ENCODE measurements at places on chromosomes 2 and 18. TPM values are rescaled to one million over a fixed set of nuclear protein-coding genes. Genes with fewer than 3 reads are reported as not detected.

- no peak for DNase-seq
Measured at GRCh38 chr2:226643030-226643945, 156.3 kb downstream of the IRS1 start.

- peak; percentile 49 for DNase-seq
Measured at GRCh38 chr2:218745559-218746469, 35.2 kb downstream of the TTLL4 start.

DNA sequence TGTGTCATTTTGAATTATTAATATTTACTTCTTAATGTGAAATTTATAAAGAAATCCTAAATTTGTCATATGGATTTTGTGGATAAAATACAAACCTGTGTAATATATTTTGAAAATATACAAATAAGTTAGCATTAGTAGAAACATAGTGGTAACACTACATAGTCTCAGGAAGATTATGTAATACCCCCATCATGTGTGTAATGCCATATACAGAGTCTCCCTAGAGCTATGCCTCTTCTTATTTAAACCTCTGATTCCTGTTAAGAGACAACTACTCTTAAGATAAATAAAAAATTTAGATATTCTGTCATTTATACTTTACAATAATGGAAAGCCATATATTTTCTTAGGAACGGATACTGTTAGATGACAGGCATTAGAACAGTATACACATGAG lies 2012.0 kb upstream of the LRRTM1 start:
- DNase-seq: no peak

GRCh38 chr2:39119732-39120520 lies 925 bp downstream of the SOS1 start:
- DNase-seq: peak; percentile 56

GRCh38 chr2:1742681-1743395 lies 1.5 kb downstream of the PXDN start:
- DNase-seq: peak; percentile 80

DNA sequence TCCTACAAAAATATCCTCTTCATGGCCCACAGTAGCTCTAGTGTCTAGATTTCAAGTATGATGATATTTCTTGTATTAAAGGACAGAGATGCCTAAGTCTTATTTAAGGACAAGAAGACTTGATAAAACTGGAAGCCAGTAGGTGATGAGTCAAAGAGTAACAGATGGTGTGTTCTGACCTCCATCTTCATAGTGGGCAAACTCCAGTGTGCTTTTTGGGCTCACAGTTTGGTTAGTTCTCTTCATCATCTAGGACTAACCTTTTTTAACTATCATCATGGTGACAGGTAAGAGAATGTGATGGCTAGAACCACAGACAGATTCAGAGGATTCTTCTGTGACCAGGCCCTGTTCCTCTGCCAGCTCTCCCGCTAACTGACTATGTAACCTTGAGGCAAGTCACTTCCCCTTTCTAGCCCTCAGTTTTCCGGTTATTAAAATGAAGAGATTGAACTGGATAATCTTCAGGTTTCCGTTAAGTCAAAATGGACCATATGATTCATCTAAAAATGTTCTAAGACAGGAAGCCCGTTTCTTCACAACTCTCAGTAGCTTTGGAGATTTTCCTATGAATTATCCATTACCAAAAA lies 140.3 kb upstream of the RASGRP3 start:
- DNase-seq: no peak

DNA sequence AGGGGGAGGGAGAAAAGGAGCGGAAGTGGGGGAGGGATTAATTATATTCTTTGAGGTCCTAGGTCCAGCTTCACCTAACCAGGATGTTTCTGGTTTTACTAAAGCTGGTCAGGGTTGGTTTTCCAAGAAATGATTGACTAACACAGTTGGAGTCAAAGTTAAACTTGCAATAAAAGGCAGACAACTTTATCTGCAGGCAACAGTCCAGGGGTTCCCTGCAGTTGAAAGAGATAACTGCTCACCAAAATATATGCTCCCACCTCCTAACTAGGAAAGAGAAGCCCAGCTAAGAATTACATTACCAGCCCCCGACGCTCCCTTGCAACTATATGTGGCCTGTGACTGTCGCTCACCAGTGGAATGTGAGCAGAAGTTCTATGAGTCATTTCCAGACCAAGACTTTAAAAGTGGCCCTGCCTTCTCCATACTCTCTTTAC lies 140.0 kb upstream of the PKDCC start:
- no peak for DNase-seq

DNA sequence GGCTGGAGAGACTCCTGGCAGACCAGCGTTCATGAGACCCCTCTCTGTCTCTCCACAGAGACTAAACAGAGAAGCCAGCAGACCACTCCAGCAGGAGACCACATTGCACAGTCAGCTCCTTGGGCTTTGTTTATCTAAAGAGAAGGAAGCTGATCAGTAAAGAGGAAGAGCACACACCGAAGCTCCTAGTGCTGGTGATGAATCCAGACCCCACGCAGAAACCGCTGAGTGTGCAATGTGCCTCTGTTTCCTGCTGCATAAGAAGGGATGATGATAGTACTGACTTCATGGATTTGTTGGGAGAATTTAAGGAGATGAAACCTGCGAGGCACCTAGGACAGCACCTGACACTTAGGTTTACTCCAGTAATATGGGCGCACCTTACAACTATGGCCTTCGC lies 544.1 kb upstream of the ID2 start:
- no peak for DNase-seq

- DNase-seq: no peak
Measured at GRCh38 chr18:22171258-22172119, 2.1 kb downstream of the GATA6 start.

- DNase-seq: peak; percentile 2
Measured at GRCh38 chr2:166411473-166412230, 35.9 kb upstream of the SCN9A start.

GRCh38 chr18:8707556-8708300 lies 2.4 kb downstream of the MTCL1 start:
- no peak for DNase-seq

GRCh38 chr18:10946058-10946457 lies 203.3 kb downstream of the PIEZO2 start:
- no peak for DNase-seq

DNA sequence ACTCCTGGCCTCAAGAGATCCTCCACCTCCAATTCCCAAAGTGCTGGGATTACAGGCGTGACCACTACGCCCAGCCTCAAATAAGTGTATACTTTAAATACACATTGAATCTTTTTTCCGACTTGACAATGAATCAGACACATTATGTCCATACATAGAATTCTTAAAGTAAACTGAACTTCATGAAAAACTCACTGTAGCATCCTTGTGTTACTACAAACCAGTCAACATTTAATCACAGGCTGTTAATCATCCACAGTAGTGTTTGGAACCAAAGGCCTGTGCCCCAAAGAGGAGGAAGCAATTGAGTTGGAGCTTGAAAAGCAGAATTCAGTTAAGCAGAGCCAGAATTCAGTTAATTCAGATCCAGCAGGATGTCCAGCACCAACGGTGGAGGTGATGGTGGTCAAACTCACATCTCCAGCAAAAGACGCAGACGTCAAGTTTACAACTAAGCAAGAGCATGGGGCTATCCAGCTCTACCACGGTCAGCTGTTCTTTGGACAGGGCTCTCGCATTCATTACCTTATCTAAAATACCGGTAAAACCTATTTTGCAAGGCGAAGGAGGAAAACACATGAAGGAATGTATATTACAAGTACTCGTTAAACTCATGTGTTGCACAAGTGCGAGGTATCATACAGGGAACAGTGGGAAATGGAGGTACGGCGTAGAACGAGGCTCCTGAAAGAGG lies 1.2 kb downstream of the SLC39A6 start:
- DNase-seq: peak; percentile 15

GRCh38 chr2:15040429-15041084 lies 408.0 kb downstream of the LRATD1 start:
- peak; percentile 26 for DNase-seq

DNA sequence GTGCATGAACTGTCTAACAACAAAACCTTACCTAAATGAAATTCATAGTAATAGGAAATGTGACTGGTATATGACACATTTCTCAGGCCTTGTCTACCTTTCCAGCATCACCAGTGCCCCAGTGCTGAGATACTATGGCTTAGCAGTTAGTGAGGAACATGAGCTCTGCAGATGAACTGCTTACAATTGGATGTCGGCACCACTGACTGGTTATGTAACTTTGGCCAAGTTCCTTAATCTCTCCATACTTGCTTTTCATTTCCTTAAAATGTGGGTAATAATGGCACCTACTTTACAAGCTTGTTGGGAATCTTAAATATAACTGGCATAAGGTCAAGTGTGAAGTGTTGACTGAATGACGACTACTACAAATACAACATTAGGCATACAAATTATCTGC lies 136.3 kb downstream of the OLA1 start:
- DNase-seq: no peak

DNA sequence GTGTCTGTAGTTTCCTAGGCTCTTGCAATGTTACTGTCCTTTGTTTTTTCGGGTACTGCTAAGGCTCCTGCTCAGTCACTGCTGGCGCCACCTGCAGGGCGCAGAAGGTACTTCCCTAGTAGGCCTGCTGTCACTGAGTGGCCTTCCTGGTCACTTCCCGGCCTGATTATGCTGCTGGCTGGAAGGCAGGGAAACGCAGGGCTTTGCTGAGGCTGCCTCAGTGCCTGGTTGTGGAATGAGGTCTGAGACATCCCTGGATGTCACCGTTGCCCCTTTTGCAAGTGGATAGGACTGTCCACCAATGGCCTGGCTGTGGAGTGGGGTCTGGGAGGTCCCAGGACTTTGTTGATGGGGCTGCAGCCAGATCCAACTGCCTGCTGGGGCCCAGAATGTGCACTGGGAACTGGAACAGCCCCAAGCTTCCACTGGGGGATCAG lies 13.1 kb downstream of the DAW1 start:
- DNase-seq: peak; percentile 36

GRCh38 chr2:202278036-202278760 lies 12.6 kb downstream of the NOP58 start:
- DNase-seq: no peak

DNA sequence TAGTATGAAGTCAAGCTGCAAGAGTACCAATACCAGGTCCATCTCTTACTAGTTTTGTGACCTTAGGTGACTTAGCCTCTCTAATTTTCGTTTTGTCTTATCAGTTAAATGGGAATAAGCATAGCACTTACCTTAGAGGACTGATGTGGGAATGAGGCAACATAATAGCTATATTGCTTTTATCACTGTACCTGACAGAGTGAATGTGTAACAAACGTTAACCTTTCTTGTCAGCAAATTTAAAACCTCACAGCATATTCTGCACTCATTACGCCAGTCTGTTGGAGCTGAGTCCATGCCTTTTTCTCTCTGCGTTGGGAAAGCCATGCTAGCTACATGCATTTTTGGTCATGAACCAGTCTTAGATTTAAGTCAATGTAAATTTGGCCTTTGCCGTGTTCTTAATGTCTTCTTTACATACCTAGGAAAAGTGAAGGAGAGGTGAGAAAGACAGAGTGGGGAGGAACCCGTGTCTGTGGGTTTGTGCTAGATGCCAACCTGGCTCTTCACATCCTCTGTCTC lies at the start of gene IL36B:
IL36B (minus strand) TSS at position 472 of the 522 bp plus-strand sequence.
- no peak for DNase-seq

- DNase-seq: no peak
Measured at GRCh38 chr2:136233298-136233697, 115.3 kb upstream of the CXCR4 start.

- no peak for DNase-seq
Measured at GRCh38 chr2:239337877-239338484, 62.8 kb downstream of the HDAC4 start.

GRCh38 chr2:41717839-41718238 lies 330.0 kb upstream of the PKDCC start:
- DNase-seq: no peak

GRCh38 chr18:63409301-63409700 lies 13.0 kb downstream of the VPS4B start:
- DNase-seq: no peak

- DNase-seq: no peak
Measured at GRCh38 chr2:10440736-10441135, 7.4 kb downstream of the ODC1 start.

DNA sequence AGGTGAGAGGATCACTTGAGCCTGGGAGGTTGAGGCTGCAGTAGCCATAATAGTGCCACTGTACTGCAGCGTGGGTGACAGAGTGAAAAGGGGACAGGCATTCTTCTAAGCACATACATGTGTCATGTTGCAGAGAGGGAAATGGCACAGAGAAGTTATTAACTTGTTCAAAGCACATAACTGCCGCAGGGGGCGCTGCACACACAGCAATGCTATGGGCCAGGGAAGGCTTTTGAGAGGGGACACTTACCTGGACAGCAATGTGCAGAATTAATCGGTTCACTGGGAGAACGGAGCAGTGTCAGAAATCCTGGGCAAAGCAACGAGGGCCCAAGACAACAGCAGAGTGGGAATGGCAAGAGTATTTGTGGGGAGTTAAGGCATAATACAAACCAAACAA lies 2.4 kb downstream of the SCYGR8 start:
- no peak for DNase-seq

DNA sequence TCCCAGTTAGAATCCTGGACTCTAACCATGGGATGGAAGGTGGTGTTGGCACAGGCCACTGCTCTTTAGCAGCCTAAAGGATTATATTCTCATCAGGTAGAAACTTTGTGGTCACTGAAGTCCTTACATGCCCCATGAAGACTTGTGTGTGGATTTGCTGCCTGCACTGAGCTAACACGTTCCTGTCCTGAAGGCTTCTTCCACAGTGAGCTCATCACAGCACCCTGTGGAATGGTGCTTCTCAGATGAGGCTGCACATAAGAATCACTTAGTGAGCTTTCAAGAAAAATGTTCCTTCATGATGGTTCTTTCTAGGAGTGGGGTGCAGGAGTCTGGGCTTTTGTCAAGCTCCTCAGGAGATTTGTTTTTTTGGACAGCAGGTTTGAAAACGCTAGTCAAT lies 26.8 kb downstream of the STAMBP start:
- no peak for DNase-seq

COBLL1 gene
- 14.6 TPM for polyA plus RNA-seq

REG3G gene
- not detected for polyA plus RNA-seq

RTP5 gene
- not detected for polyA plus RNA-seq

CHPF gene
- polyA plus RNA-seq: 23.4 TPM

CGREF1 gene
- polyA plus RNA-seq: 0.31 TPM

ABCB11 gene
- polyA plus RNA-seq: not detected

IL36A gene
- not detected for polyA plus RNA-seq

CD8A gene
- polyA plus RNA-seq: 1.2 TPM

KCNIP3 gene
- 10.0 TPM for polyA plus RNA-seq

GPR17 gene
- polyA plus RNA-seq: 0.74 TPM

STARD6 gene
- 0.23 TPM for polyA plus RNA-seq

ACYP2 gene
- polyA plus RNA-seq: 14.7 TPM

KCNE4 gene
- polyA plus RNA-seq: 5.3 TPM

DYNAP gene
- 0.18 TPM for polyA plus RNA-seq

IMPACT gene
- polyA plus RNA-seq: 61.3 TPM

TOGARAM2 gene
- polyA plus RNA-seq: 5.4 TPM

Measured in right lung (tissue), 10 donors.